ENCODE measurements at places on chromosomes 7 and 10. TPM values are rescaled to one million over a fixed set of nuclear protein-coding genes. Genes with fewer than 3 reads are reported as not detected.
A peak's percentile ranks its signal among the peaks of the same experiment; 100 is the strongest.

GRCh38 chr7:40306596-40306995, 171.8 kb downstream of the SUGCT start:
- no peak for DNase-seq

DNA sequence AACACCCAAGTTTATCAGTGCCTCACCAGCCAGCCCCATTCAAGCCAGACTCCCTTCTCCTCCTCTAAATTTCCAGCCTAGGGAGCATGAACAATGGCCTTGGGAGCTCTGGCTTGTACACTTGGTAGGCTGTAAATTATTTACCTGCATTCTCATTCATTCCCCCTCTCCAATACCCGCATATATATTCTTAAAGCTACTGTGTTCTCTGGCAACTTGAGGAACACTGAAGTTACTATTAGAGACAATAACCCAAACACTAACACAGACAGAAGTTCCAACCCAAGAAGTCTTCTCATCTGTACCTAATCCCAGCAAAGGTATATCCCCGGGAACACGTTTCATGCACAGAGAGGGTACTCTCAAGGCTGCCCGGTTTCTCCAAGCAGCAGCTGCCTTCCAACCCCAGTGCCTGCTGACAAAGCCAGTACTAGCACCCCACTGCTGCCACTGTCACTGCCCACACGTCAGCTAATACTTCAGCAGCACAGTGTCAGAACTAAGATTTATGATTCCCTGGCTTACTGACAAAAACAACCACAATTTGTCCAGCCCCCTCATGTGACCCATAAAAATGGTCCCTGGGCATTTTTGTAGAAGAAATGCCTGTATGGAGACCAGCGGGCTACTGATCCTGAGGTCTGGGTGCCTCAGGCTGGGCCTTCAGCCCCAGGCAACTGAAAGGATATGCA, 3.1 kb downstream of the WDR91 start:
- DNase-seq = no peak

- no peak for DNase-seq
Observed at GRCh38 chr7:17487343-17487742, 188.9 kb downstream of the AHR start.

TAS2R5 gene
- total RNA-seq = 5.4 TPM

DNA sequence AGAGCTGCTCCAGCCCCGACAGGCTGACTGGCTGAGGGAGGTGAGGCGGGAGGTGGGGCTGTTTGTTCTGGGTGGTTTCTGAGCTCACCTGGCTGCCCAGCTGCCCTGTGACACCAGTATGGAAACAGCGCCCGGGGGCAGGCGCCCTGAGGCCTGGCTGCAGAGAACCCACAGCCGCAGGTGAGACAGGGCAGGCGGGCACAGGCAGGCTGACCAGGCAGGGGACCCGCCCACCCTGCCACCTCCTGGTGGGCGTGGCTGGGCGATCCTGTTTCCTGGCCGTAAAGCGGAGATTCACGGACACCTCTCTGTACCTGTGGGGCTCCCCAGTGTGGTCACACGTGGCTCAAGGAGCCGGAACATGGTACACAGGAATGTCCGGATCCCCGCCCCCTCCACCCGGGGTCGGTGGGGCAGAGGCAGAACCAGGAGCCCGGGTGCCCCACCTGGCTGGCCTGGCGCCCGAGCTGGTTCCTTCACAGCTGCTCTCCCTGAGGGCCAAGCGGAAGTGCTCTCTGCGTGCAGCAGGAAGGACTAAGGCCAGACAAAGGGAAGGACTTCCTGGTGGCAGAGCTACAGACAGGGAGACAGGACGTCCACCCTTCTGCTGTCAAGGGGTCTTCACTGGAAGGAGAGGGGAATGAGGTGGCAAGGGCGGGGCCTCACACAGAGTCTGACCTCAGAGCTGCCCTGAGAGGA, 3.9 kb downstream of the MICALL2 start:
- peak; percentile 88 for DNase-seq

DNA sequence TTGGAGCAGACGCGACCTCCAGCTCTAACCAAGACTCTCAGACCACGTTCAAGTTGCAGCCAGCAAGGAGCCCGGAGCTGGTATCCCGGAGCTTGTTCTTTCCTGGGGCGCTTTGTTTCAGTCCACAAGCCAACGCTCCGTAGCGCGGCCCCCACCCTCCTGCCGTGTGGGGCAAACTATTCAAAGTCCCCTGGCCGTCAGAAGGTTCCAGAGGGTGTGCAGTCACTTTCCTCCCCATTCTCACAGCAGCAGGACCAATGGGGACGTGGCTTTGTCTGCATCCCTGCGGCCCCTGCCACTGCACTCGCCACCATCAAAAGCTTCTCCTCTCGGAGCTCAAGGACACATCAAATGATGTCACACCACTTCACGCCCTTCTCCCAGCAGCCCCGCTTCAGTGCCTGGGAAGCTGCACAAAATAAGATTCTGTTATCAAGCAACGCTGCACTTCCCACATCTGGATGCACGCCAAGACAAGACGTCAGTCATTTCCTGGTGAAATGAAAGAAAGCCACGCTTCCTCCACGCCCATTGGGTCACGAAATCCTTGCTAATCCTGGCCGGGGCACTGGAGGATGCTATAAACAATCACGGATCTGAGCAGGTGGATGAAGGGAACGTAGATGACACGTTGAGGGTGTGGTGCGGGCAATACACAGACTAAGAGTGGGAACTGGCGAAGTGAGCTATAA, 348.2 kb downstream of the PTPRN2 start:
- DNase-seq = no peak

GRCh38 chr10:89221919-89222318, 14.8 kb upstream of the CH25H start:
- no peak for DNase-seq

KCNIP2 gene
- 6.2 TPM for total RNA-seq

DNA sequence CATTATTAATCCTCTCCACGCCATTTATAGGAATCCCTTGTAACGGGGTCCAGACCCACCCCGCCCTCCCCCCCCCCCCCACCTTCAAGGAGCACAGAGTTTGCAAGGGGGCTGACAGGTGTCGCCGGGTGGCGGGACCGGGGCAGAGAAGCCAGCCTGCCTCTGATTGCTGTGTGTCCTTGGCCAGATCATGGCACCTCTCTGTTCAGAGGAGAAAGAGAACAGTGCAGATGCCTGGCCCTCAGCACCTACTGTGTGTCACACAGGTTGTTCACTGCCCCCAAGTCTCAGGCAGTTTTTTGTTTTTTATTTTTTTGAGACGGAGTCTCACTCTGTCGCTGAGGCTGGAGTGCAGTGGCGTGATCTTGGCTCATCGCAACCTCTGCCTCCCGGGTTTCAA, 5.4 kb upstream of the MICALL2 start:
- DNase-seq = no peak

- DNase-seq = no peak
Observed at GRCh38 chr10:124724279-124725027, 19.7 kb downstream of the FAM53B start.

PDIA4 gene
- total RNA-seq = 65.5 TPM

GRCh38 chr10:17206210-17206709, 4.8 kb upstream of the TRDMT1 start:
- DNase-seq = no peak

Measured in Peyer's patch (tissue), 4 donors.